ENCODE measurements at places on chromosomes 3 and 15.

DNA sequence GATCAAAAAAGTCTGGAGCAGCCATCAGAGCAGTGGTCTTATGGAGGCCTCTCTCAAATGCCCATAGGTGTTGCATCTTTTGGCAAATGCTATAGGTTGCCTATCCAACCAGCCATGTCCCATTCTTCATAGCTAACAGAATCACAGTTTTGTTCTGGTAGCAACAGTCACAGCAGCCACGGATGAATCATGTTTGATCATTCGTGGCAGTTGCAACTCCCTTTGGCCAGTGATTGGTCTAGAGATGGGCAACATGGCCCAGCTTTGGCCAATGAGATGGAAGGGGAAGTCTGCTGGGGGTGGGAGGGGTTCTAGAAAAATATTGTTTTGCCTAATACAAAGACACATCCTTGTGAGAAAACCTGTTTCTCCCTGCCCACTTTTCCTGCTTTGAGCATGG is 50.3 kb upstream of the PPP2R3A start:
- no peak for DNase-seq

GRCh38 chr3:47984075-47984728 is 32.0 kb downstream of the MAP4 start:
- no peak for DNase-seq

GRCh38 chr3:178669022-178669601 is 132.9 kb downstream of the KCNMB2 start:
- no peak for DNase-seq

- no peak for DNase-seq
These were observed 4.7 kb downstream of the SLC51A start for GRCh38 chr3:196220991-196221390.

Measured in activated T-helper 1 cell treated with anti-CD3 and anti-CD28 coated beads, Interleukin-2, amount 50 U/mL, for 16 hours (primary cell).